ENCODE measurements at places on chromosomes 7 and 10.

DNA sequence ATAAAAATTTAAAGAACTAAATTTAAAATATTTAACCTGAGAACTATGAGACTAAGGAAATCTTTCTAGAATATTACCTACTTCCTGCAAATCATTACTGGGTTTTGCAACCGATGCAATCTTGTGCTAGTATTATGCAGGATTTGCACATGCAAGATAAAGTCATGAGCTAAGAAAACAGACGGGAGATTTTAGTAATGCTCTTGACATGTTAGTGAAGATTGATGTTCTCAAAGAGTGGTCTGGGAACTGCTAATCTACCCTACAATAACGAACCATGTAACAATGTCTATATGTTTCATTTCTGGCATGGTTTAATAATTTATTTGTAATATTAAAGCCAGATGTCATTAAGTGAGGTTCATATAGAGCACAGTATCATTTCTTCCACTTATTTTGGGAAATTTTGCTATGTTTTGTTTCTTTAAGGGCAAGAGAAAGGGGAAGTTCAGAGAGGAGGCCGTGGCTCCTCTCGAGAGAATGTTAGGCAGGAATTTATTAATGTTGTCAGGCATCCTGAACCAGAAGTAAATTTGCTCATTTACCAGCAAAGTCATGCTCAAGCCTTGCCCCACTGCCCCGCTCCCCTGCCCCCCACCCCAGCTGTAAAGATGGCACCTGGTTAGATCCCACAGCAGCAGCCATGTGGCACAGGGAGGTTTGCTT, 22.8 kb downstream of the LRRC17 start:
- DNase-seq = no peak

DNA sequence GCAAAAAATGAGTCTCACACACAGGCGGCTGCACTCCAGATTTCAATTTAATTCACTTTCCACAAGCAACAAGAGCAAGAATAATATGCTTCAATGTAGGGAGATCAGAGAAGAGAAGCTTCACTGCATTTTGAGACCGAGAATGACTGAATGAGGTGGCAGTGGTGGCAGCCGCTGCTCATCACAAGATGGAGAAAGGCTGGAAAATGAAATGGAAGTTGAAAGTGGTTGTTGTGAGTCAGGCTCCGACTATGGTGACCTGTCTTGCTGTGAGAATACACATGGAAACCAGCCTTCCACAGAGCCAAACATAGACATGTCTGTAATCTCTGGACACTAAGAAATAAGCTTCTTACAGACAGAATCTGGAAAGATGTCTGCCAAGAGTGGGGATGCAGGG, 499.6 kb upstream of the LRRN3 start:
- no peak for DNase-seq

DNA sequence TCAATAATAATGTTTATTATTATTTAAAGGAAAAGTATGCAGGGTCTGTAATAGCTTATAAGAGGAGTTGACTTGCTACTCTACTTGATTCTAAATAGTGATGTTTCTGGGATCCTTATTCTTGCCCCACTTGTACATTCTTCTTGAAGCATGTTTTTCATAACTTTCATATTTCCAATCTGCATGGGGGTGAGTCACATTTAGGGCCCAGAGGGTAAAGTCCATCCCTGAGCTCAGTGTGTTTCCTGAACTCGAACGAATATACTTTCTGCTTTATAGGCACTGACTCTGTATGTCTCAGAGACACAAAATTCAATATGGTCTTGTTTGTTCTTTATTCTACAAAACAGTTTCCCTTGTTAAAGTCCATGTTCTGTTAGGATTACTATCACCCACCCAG, 61.0 kb upstream of the SMIM30 start:
- no peak for DNase-seq

- DNase-seq = no peak
Measured at GRCh38 chr10:101967713-101968112, 88.3 kb downstream of the ARMH3 start.

DNA sequence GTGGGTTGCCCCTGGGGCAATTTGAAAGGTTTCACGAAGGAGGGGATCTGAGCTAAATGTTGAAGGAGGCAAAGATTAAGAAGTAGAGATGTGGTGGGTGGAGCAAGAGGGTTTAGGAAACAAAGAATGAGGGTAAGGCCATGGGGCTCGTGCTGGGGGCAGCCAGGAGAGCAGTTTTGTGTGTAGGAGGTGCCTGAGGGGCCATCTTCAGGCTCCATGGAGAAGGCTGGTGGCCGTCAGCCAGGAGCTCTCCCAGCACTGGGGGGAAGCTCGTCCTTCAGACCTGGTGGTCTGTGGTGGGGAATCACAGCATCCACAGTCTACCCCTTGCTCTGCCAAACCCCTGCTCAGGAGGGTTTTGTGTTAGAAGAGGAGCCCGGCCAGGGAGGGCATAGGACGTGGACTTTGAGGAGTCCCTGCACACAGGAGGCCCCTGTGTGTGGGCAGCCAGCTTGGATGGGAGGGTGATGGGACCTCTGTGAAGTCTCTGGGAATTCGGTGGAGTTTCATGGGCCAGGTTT, 11.8 kb upstream of the CXCL12 start:
- DNase-seq = no peak

DNA sequence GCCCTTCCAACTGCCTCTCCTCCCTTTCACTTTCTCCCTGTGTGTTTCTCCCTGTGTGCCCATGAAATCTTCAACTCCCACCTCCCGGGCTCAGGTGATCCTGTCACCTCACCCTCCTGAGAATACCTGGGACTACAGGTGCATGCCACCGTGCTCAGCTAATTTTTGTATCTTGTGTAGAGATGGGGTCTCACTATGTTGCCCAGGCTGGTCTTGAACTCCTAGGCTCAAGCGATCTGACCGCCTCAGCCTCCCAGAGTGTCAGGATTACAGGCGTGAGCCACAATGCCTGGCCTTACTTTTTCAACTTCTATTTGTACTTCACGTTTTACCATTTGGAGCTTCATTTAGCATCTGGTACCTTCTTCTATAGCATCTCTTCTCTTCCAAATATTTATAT, 24.9 kb downstream of the ST8SIA6 start:
- DNase-seq = no peak

- peak; percentile 31 for DNase-seq
Measured at GRCh38 chr7:128405471-128406313, 4.1 kb downstream of the IMPDH1 start.

DNA sequence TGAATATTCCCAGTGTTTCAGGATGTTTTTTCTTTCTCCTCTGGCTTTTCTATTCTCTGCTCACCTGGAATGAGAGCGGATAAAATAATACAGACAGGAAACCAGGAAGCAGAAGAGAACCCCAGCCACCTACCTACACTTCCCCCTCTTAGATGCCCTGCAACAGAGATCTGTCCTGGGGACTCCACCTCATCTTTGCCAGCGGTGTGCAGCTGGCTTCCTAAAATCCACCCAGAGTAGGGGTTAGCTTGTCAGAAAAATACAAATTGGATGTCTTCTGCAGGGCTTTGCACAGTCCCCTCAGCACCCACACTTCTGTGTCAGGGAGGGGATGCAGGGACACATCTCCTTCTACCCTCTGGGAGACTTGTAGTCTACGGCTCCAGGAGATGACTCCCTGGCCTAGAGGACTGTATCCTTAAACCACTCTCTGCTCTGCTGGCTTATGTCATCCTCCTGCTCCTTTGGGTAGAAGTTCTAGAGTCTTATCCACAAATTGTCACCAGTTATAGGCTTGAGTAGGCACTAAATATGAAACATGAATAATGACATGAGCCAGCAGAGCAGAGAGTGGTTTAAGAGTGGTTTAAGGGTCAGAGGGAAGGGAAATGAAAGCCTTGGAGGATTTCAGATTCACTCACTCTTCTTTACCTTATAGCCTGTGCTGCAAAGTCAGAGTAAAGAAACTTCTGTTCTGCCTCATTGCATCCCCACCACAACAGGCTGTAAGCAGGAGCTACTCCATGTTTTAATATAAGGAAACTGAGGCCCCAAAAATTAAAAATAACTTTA, 749.4 kb downstream of the AUTS2 start:
- DNase-seq = no peak

GRCh38 chr7:118747473-118747872, 523.0 kb downstream of the ANKRD7 start:
- DNase-seq = no peak

DNA sequence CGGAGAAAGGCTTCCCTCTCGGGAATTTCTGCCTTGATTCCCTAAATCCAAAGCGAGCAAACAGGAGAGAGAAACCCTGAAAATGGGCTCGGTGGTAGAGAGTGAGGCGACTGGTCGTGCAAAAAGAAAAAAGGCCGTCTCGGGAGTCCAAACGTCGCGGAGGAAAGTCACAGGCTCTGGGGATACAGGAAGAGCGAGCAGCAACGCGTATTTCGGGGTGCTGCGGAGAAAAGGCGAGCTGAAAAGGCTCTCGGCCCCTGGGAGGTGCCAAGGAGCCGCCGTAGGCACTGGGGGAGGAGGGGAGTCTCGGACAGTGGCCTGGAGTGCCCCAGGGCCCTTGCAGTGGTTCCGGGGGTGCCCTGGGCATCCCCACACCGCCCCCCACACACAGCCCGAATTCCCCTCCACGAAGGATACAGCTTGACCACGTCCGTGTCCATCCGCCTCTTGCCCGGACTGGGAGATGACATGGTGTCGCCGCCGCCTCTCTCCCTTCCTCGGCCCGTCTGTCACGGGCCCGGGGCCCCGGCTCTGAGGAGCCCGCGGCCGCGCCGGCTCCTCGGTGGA, 591 bp downstream of the UBE2H start:
- DNase-seq = no peak

DNA sequence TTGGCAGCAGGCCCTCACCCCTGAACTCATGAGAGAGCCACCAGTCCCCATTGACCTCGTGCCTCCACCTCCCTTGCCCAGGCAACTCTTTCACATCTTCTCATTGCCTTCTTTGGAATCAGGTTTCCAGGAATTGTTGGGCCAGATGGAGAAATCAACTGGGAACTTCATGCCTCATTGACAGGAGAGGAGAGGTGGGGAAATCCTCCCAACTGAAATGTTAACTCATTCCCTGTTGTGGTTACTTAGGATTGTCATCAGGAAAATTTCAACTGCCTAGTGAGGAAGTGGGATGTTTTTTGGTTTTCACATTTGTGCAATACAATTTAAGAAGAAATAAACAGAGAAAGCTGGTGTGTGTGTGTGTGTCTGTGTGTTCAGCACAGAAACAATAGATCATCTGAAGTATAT, 106.6 kb upstream of the INHBA start:
- no peak for DNase-seq

DNA sequence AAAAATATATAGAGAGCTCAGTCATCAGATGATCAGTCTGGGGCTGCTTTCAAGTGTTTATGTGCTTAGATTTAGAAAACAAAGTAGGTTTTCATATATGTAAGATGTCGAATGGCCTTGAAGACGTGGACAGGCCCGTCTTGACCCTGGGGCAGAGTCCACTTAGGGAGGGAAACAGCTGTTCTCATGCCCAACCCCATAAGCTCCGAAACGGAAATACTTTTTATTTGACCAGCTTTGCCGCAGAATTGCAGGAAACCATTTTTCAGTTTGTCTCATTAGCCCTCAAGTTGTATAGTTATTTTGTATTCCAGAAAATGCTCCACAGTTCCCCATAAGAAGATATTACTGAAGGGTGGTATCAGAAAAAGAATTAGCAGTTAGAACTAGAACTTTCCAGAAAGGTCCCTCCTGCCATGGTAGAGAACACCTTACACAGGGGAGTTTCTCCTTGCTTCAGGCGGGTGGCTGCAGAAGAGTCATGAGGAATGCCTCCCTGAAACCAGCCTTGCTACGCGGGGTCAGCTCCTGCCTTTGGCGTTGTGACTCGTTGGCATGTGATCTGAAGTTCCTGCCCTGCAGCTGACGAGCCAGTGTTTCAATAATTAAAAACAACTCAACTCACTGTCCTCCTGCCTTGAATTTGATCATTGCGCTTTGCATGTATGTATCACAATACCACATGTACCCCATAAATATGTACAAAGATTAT, 192.7 kb downstream of the CELF2 start:
- no peak for DNase-seq

DNA sequence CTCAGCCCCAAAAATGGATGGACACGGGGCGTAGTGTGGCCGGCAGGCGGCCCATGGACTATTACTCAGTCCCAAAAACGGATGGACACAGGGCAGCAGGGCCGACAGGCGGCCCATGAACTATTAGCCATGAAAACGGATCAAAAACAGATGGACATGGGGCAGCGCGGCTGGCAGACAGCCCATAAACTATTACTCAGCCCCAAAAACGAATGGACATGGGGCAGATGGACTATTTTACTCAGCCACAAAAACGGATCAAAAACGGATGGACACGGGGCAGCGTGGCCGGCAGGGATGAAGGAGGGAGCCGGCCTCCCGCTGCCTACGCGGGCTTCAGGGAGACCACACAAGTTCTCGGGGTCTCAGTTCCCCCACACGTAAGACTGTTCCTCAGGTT, 32.9 kb downstream of the GPER1 start:
- DNase-seq = no peak

- DNase-seq = no peak
Measured at GRCh38 chr10:1156616-1156886, 100.4 kb downstream of the WDR37 start.

DNA sequence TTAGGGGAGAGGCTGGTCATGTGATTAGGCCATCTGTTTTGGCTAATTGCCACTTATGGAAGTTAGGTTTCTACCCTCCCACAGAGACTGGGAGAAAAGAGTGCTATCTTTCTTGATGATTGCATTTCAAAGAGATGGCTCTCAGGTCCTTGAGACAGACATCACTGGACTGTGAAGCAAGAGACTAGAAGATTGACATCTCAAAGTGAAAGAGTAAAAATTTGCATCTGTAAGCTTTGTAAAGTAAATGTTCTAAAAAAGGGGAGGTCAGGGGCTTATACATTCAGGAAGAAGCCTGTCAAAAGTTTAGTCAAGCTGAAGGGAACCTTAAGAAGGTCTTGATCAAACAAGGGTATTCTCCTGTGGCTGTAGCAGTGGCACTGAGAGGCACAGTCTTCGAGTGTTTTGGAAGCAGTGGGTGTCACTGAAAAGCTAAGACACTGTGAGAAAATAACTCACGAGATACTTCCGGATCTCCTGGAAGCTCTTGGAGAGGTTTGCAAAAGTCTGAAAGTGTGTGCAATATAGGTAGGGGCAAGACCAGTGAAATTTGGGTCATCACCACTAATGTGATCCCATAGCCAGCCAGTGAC, 342.1 kb downstream of the PHF14 start:
- no peak for DNase-seq

GRCh38 chr7:14828053-14828452, 74.5 kb downstream of the DGKB start:
- DNase-seq = no peak

DNA sequence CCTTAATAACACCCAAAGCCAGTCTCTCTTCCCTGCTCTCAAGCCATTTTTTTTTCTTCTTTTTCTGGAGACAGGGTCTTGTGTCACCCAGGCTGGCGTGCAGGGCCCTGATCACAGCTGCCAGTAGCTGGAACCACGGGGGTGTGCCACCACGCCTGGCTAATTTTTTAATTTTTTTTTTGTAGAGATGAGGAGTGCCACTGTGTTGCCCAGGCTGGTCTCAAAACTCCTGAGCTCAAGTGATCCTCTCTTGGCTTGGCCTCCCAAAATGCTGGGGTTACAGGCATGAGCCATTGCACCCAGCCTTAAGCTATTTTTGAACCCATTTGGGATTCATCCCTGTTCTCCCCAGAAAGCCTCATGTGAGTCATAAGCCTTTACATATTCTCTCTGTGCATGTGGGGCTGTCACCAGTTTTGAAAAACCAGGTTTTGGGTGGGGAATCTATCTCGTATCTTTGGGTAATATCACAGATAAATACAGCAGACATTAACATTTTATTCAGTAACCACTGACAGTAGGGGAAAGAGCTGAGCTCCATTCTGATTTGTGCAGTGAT, 15.5 kb downstream of the ZNF487 start:
- no peak for DNase-seq
